ENCODE measurements at places on chromosomes 4 and X.

- H3K4me3 ChIP-seq: no peak overlapping the region
- no peaks in the 10 kb centered on the region for H3K36me3 ChIP-seq
- DNase-seq: peak; percentile 52
- H3K4me1 ChIP-seq: peaks cover 3% of the 10 kb centered on the region
- no peak overlapping the region for H3K27ac ChIP-seq
Measured at GRCh38 chr4:128711361-128711760, 98.1 kb upstream of the JADE1 start.

- H3K27ac ChIP-seq: no peak overlapping the region
- no peak overlapping the region for H3K4me3 ChIP-seq
- H3K27me3 ChIP-seq: no peaks in the 10 kb centered on the region
- no peaks in the 10 kb centered on the region for H3K36me3 ChIP-seq
- DNase-seq: no peak
- no peaks in the 10 kb centered on the region for H3K4me1 ChIP-seq
Measured at GRCh38 chr4:36277533-36277932, 3.9 kb upstream of the DTHD1 start.

GRCh38 chr4:17109126-17109525 is 210.7 kb upstream of the LDB2 start:
- no peak overlapping the region for H3K4me3 ChIP-seq
- no peaks in the 10 kb centered on the region for H3K36me3 ChIP-seq
- no peaks in the 10 kb centered on the region for H3K4me1 ChIP-seq

GRCh38 chr4:37837446-37837845 is 11.0 kb downstream of the PGM2 start:
- no peak overlapping the region for H3K4me3 ChIP-seq
- no peaks in the 10 kb centered on the region for H3K4me1 ChIP-seq
- H3K27me3 ChIP-seq: no peaks in the 10 kb centered on the region
- H3K36me3 ChIP-seq: peaks cover 3% of the 10 kb centered on the region
- no peak overlapping the region for H3K27ac ChIP-seq
- peak; percentile 22 for DNase-seq

DNA sequence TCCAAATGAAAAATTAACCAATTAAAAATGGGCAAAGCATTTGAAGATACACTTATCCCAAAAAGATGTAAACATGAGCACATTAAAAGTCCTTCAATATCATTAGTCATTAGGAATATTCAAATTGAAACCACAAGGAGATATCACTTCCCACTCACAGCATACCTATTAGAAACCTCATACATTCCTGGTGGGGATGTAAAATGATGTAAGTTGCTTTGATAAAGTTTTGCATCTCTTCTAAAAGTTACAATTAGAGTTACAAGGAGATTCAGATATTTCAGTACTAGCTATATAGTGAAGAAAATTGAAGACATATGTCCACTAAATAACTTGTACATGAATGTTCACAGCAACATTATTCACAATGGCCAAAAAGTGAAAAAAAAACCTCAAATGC is 1109.3 kb upstream of the LCORL start:
- peak; percentile 16 for DNase-seq
- no peaks in the 10 kb centered on the region for H3K36me3 ChIP-seq
- no peak overlapping the region for H3K4me3 ChIP-seq

DNA sequence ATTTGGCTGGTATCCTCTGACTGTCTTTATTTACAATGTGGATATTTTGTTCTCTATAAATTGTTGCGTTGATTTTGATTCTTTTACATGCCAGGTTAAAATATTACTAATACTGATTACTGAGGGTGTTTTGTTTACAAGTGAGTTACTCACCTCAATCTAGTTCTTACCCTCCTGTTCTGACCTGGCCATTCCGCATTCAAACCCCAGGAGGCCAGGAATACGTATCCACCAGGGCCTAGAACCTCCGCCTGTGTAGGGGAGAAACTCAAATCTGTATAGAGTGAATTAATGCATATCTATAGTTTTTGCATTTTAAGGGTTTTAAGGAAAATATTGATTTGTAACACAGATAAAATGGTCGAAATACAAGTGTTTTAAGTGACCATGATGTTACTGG is 2.6 kb upstream of the ZFP42 start:
- no peak overlapping the region for H3K27ac ChIP-seq
- H3K36me3 ChIP-seq: no peaks in the 10 kb centered on the region
- peaks cover 4% of the 10 kb centered on the region for H3K4me1 ChIP-seq
- no peaks in the 10 kb centered on the region for H3K27me3 ChIP-seq
- no peak overlapping the region for H3K4me3 ChIP-seq

DNA sequence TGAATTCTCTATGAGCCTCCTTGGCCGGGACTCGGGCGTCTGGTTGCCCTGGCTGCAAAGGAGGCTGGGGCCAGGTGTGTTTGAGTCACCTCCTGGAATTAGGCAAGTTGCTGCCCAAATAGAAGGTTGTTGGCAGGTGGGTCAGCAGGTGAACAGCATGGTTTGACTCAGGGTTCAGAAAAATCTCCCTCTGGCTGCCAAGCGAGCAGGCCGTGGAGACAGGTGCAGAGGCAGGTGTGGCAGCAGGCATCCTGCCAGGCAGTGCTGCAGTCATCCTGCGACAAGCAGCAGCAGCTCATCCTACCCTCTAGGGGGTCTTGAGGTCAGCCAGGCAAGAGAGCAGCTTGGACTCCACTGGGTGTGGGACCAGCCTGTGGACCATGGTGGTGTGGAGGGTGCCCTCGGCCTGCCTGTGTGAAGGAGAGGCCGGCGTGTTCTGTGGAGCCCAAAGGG is 8.2 kb downstream of the MSANTD1 start:
- H3K27me3 ChIP-seq: no peaks in the 10 kb centered on the region
- peaks cover 6% of the 10 kb centered on the region for H3K4me1 ChIP-seq
- peaks cover 29% of the 10 kb centered on the region for H3K36me3 ChIP-seq

GRCh38 chr4:2284934-2285612 is 23.2 kb upstream of the MXD4 start:
- H3K4me1 ChIP-seq: peaks cover 8% of the 10 kb centered on the region
- no peak overlapping the region for H3K4me3 ChIP-seq
- peak; percentile 61 for DNase-seq
